ENCODE measurements at places on chromosomes 1 and 21.

DNA sequence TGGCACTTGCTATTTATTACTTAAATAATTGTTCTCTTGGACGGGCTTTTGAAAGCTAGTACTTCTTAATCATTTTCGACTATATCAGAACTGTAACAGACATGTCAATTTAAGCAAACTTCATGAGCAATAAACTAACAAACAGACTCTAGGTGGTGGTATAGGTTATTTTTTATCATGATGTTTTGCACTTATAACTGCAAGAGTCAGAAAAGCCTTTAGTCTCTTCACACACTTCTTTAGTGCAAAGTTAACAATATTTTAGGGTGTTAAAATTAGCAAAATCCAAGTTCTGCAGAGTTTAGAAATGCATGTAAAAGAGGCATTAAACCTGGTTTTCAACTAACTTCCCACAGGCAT is 2.2 kb downstream of the NRIP1 start:
- DNase-seq: no peak

DNA sequence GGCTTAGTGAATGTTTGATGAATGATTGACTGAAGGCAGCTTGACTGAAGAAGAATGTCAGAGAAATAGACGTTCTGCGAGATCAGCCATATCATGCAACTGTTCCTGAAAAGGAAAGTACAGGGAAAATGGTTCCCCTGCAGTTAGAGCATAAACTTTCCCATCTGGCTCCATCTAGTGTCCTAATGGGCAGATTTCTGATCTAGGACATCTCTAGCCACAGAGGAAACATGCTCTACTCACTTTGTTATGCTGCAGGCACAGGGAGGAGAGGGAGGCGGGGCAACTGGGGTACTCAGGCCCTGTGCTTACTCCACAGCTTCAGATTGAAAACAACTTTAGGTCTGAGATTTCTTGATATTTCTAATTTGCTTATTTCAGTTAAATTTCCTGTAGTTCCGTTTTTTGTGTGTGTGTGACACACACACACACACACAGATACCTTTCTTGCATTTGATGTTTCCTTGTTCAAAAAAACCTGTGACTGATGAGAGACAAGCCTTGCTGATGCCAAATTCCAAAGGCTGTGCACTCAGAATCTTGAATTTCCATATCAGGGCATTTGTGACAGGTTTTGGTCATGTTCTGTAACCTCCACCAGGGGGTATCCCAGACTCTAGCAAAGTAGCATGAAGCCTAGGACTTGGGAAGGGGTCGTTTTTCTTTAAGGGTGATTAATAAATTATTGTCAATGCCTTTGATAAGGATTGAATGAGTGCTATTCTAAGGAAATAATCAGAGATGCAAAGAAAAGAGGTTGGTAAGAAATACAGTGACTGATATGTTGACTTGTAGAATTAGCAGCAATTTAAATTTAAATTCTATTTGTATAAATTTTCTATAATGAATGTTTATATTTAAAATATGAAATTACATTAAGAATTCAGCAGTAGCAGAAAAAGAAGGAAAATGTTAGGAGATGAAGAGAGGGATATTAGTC is 139.7 kb upstream of the BEND5 start:
- no peak for DNase-seq

GRCh38 chr1:241857131-241857530 is 9.1 kb downstream of the EXO1 start:
- no peak for DNase-seq

DNA sequence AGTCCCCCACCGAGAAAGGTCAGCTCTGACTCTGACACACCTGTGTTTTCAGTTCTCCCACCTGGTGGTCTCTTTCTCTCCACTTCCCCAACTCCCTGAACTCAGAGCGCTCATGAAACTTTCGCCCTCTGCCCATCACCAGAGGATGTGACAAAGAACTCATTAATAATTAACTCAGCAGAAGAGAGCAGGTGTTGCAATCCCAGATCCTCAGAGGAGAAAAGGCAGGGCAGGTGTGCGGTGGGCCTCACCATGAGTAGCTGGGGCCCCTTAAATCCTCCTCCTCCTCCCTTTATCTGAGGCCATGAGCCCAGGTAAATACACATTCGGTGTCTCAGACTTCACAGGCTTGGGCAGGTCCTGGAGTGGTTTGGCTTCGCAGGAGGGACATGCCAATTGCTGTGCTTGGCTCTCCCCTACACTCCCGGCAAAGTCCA is 1.7 kb upstream of the LAMB3 start:
- no peak for DNase-seq

- no peak for DNase-seq
These were observed 883 bp downstream of the SLC66A1 start for GRCh38 chr1:19312782-19313635.

DNA sequence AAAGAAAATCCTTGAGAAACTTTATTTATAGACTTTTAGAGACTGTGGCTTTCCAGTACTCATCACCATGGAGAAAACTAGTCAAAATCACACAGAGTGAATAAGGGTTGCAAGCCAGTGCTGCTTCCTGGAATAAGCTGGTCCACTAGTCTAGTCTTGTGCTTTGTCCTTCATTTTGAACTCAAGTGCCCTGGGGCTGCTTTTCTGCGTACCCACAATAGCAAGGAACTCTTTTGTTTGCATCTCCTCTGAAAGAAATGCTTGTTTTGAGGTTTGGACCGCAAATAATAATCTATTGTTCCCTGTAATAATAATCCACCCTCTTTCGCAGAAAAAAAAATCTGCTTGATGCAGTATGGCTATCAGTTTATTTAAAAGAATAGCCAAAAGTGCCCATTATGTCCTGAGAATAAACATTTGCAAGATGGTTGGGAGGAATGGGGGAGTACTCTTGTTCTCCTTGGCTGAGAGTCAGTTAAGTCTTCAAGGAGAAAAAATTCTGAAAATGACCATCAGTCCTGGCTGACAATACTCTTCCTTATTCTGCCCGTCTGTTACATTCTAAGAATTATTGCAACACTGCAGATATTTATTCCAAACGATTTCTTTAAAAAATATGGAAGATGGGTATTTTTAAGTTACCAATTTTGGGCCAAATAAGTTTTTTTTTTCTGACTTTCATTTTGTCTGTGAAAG is 41.9 kb downstream of the MPZL1 start:
- DNase-seq: no peak

- DNase-seq: no peak
These were observed 40.1 kb upstream of the KLHDC7A start for GRCh38 chr1:18440385-18441226.

DNA sequence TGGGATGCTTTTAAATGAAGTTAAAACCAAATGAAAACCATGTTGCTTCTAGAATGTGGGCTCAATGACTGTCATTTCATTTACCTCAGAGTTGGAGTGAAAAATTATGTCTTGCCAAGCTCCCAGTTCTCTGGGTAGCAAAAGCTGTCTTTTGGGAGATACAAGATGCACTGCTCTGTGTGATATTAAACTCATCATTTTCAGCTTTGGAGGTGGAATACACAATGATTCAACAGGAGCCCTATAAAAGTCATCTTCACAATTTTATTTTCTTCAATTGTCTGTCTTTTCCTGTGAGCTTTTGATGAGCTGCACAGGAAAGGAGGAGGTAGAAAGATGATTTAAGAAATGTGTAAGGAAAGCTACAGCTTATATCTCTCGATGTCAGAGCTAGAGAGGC is 120.3 kb upstream of the SPATA6 start:
- DNase-seq: no peak

- DNase-seq: no peak
These were observed 6.0 kb downstream of the GLIS1 start for GRCh38 chr1:53732912-53733317.

DNA sequence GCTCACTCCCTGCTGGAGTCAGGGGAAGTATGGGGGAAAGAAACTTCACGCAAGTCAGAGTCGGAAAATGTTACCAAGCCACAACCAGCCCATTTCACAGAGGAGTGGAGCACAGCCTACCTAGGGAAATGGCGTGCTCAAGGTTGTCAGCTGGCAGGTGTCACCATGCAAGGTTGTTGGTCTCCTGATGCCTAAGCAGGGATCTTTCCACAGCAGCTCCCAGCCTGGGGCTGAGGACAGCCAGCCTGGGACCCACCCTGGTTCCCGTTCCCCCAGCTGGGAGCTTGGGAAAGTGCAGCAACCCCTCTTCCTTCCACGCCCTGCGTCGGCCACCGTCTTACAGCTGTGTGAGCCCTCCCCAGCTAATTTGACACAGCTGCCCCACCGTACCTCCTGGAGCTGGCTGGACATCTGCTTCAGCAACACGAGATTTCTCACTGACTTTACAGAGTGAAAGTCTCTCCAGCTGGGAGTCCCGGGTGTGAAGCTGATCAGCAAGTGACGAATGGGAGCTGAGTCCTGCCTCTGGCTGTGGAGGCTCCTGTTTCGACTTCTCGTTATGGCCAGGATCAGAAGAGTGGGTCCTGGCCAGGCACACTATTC is 224.6 kb upstream of the RAB4A start:
- DNase-seq: no peak

GRCh38 chr1:98557895-98558294 is 103.6 kb upstream of the SNX7 start:
- DNase-seq: no peak

DNA sequence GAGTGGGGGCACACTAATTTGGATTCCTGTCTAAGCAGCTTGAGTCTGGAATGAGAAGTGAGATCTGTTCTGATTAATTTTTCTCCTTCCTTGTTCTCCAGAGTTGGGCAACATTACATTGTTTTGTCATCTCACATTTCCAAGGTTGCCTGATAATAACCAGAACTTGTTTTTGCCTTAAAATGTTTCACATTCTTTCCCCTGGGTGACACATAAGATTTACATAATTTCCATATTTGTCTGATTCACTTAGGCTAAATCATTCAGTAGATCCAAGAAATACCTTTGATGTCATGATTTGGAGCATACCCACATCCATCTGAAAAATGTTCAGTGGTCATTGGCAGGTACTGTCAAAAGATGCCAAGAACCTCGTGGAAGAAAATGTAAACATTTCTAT is 60.3 kb downstream of the XCL2 start:
- DNase-seq: no peak

DNA sequence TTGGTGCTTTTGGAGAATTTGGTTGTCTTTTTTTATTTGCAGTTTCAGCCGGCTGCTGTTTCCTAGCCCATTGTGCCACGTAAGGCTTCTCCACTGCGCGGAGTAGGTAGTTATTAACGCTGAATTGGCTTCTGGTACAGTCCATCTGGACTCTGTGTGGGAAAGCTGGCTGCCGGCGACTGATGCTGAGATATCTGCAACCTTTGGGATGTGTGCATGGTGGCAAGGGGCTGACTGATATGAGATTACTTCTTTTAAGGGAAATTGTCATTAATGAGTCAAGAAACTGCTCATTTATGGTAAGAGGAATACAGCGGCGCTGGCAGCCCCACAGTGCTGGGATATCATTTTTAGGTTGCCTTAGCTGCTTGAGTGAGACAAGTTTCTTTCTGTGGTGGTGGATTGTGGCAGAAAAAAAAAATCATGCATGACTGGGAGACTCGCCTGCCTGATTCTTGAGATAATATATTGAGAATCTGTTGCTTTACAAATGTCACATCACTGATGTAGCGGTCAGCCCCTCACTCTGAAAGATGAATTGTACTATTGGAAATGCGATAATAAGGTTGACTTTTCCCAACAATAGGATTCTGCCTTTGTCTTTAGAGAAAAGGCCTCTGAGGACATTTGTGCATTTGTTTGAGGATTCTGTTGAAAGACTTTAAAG is 2.5 kb upstream of the ELAVL4 start:
- no peak for DNase-seq

DNA sequence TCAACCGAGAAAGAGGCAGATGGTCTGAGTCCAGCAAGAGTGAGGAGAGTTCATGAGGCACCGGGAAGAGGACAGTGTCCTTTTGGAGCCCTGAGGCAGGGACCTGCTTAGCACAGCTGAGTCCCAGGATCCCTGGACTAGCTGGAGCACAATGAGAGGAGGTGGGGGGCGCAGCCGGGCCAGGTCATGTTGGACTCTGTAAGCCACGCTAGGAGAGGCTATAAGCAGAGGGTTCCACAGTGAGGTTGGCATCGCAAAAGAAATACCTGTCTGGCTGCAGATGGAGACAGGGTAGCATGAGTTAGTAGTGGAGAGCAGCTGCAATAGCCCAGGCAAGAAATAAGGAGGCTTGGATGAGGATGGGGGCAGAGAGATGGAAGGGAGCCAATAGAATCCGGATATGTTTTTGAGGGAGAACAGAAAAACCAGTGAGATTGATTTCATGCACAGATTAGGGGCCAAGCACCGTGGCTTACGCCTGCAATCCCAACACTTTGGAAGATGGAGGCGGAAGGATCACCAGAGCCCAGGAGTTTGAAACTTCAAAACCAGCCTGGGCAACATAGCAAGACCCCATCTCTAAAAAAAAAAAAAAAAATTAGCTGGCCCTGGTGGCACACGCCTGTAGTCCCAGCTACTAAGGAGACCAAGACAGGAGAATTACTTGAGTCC is 98.2 kb downstream of the DHRS3 start:
- DNase-seq: no peak

- no peak for DNase-seq
These were observed 16.9 kb upstream of the SAMD11 start for GRCh38 chr1:906600-907420.

- no peak for DNase-seq
These were observed 98.6 kb upstream of the KRTAP19-8 start for GRCh38 chr21:31136891-31137290.

DNA sequence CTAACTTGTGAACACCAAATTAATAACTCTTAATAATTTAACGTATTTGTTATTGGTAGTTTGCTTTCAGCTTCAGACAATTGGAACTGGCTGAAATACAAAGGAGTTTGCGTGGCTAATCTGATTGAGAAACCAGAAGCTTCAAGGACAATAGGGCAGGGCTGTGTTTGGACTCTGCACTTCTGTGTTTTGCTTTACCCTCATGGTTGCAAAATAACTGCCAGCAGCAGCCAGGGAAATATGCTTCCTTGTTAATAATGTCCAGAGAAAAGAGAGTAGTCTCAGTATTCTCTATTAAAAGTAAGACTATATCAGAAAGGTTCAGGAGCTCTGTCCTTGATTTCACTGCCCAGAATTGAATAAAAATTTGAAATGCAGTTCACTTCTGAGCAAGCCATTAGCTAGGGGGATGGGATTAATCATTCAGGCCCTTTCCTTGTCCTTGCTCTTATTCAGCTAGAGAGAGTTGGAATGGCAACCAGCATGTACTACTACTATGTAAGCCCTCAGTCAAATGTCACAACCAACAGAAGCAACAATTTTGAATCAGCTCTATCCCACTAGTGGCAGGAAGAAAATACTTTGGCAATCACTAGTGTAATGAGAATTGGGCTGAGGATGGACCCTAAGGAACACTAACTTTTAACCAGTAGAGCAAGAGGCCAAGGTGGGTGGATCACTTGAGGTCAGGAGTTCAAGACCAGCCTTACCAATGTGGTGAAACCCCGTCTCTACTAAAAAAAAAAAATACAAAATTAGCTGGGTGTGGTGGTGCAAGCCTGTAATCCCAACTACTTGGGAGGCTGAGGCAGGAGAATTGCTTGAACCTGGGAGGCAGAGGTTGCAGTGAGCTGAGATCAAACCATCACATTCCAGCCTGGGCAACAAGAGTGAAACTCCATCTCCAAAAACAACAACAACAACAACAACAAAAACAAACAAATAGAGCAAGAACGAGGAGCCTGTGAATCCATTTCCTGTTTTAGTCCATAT is 76.8 kb downstream of the POU2F1 start:
- DNase-seq: no peak

GRCh38 chr1:66370462-66370971 is 163.4 kb upstream of the SGIP1 start:
- no peak for DNase-seq

GRCh38 chr1:30606166-30606565 is 117.2 kb downstream of the MATN1 start:
- no peak for DNase-seq

All from activated effector memory CD4-positive, alpha-beta T cell treated with Interleukin-2 at 50 U/mL for 16 hours (primary cell).